ENCODE measurements at places on chromosomes 13 and 19. TPM values are rescaled to one million over a fixed set of nuclear protein-coding genes. Genes with fewer than 3 reads are reported as not detected.

ITGBL1 gene
- 0.64 TPM for total RNA-seq

GRCh38 chr19:51571599-51571998, 516 bp downstream of the ZNF175 start:
- DNase-seq: peak; percentile 9

DNA sequence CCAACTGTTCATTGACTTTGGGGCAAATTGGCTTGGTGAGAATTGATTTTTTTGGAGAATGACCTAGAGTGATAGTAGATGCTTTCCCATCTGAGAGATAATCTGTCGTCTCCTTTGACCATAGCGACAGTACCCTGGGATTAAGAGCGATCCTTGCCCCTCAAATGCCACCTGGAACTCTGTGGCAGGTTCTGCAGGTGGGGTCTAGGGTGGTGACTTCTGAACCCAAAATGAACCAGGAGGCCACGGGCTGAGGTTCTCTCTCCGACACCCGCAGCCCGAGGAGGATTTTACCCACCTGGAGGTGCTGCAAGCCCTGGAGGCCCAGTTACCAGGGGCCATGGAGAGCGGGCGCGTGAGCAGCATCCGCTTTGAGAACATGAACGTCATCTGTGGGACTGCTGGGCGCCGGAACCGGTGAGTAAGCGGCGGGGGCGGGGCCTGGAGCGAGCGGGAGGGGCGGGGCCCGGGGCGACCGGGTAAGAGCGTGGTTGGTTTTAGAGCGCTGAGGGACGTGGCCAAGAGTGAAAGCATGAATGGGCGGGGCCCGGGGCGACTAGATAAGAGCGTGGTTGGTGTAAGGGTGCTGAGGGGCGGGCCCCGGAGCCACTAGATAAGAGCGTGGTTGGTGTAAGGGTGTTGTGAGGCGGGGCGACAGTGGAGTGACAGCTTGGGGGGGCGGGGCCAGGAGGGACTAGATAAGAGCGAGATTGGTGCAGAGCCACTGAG, 8.6 kb downstream of the C19orf81 start:
- DNase-seq: peak; percentile 100

- no peak for DNase-seq
Measured at GRCh38 chr19:3368441-3368795, 2.0 kb downstream of the NFIC start.

DNA sequence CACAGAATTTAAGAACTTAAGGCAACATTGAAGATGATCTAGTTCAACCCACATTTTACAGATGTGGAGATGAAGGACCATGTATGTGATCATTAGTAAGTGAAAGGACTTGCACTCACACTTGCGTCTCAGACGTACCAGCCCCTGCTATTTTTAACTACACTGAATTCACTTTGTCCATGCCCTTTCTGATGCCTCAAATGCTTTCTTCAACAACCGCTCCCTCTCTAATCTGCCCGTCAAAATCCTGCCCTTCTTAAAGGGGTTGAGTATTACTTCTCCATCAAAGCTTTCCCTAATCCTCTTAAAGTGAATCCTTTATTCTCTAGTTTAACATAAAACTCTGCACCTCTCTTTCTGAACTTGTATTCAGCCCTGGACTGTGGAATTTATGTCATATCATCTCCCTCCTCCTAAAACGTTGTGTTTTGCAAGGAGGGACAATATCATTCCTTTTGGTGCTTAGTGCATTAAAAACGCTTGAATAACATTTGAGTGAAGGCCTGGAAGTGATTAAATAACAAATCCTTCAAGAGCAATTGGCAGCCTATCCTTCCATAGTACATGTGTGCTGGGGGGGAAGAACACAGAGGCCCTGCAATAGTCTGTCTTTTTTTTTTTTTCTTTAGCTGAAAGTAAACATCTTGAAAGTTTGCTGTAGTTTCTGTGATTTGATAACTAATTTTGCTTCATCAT, 493.3 kb downstream of the LMO7 start:
- no peak for DNase-seq

- DNase-seq: no peak
Measured at GRCh38 chr13:107808389-107808788, 406.9 kb downstream of the LIG4 start.

DNA sequence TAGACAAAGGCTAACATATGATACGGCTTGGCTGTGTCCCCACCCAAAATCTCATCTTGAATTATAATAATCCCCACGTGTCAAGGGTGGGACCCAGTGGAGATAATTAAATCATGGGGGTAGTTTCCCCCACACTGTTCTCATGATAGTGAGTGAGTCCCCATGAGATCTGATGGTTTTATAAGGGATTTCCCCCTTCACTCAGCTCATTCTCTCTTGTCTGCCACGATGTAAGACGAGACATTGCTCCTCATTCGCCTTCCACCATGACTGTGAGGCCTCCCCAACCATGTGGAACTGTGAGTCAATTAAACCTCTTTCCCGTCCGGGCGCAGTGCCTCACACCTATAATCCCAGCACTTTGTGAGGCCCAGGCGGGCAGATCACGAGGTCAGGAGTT, 143.5 kb downstream of the RXFP2 start:
- no peak for DNase-seq

CGB5 gene
- not detected for total RNA-seq

SLC46A3 gene
- total RNA-seq: 2.3 TPM

GRCh38 chr13:37878921-37879320, 9.3 kb upstream of the TRPC4 start:
- no peak for DNase-seq

SIGLEC12 gene
- total RNA-seq: not detected

GRCh38 chr13:24742977-24743376, 21.0 kb upstream of the RNF17 start:
- no peak for DNase-seq

ZSCAN5A gene
- 18.8 TPM for total RNA-seq

MTUS2 gene
- 0.11 TPM for total RNA-seq

- DNase-seq: no peak
Measured at GRCh38 chr13:50357586-50358118, 342.4 kb downstream of the KCNRG start.

DNA sequence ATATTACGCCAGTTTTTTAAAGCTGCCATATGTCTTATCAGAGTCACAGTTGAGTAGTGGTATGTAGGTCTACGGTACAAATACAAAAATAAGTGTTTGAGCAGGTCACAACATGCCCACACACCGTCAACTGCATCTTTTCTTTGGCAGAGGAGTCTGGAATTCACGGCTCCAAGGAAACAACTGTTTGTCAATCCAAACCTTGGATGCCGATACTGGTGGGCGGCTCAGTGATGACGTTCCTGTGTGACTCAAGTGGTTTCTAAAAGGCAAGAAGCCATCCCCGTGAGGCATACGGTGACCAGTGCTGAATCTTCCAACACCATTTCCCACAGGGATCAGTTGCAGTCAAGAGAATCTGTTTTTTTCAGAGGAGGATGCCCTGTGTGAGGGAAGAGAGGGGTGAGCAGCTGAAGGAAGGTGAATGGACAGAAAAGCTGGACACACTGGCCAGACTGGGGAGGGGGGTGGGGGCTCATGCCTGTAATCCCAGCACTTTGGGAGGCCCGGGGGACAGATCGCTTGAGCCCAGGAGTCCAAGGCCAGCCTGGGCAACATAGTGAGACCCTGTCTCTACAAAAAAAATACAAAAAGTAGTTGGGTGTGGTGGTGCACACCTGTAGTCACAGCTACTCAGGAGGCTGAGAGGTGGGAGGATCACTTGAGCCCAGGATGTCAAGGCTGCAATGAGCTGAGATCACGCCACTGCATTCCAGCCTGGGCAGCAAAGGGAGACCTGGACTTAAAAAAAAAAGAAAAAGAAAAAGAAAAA, 22.8 kb upstream of the CEBPG start:
- DNase-seq: no peak

DNA sequence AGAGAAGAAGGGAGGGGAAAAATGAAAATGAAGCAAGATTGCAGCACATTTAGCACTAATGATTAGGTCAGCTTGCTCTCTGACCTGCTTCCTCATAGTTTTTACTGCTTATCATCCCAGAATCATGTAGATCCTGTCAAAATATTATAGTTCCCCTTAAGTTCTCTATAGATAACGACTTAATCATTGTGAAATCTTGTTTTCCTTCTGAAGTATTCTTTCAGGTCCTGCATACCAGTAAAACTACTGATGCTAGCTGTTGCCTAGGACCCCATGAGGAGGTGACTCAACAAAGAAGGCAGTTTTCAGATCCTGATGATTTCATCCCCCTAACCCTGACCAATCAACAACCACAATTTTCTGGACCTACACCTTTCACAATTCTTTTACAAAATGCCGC, 1131.7 kb downstream of the SLITRK5 start:
- no peak for DNase-seq

DNA sequence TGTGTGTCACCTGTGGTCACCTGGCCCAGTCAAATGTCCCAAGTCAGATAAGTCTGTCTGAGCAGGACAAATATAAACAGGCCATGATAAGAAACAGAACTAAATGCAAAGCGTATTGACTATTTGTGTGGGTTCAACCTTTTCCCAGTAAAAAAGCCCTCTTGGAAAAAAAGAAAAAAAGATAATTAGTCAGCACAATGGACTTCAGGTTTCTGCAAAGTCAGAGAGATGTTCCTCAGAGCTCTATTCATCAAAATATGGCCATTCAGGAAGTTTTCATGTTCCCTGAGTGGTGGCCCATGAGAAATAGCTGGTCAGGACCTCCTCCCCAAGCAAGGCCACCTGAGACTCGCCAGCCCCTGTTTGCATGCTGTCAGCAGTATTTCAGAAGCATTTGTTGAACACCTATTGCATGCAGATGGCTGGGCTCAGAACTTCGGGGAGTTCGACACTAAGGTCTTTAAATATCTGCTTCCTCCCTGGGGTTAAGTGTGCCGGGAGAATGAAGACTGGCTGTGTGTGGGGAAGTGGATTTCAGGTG, 2.7 kb downstream of the FFAR3 start:
- no peak for DNase-seq

ZNF540 gene
- total RNA-seq: 0.24 TPM

GRCh38 chr13:19059016-19059780, 122.4 kb downstream of the TUBA3C start:
- DNase-seq: no peak

DNA sequence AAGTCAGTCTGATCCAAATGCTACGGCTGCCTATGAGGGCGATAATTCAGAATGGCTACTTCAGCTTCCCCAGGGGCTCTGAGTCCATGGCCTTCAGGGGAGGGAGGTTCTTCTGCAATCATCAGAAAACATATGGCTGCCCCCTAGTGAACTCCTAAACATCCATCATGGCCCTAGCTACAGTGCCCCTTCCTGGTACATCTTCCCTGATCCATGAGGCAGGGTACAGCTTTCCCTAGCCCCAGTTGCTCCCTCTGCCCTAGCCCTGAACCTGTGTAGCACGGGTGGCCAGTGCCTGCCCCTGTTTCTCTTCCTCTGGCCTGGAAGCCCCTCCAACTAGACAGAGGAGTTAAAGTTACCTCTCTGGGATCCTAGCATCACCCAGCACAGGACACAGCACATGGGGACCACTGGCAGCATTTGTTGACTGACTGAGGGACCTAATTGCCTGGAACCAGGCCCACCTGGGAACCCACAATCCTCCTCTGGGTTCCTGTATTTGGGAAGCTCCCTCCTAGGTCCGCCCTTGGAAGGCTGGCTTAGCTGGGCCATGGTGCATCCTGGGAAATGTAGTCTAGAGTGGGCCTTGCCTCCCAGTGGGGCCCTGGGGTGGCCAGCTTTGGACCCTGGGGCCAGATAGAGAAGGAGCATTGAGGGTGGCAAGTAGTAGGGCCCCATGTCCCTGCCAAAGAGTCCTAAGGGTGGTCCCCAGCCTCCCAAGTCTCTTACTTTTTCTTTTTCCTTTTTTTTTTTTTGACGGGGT, 17.7 kb upstream of the SEMA6B start:
- DNase-seq: no peak

DNA sequence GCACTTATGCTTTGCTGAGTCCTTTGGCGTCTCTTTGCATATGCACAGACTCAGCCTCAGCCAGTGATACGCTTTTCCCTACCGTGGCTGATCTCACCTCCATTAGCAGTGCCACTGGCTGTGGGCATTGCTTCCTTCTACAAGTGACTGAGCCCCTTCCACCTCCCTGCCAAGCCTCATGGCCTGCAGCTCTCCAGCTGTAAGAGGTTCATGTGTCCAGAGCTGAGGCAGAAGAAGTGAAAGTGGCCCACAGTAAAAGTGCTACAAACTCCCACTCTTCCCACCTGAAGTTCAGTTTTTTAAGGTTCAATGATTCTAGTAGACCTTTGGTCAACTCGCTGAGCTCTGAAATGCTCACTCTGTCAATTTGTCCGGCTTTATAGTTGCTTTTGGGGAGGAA, 44.7 kb downstream of the SMARCA4 start:
- DNase-seq: no peak

PTGIR gene
- total RNA-seq: 0.46 TPM

GRCh38 chr13:59119475-59119874, 1044.3 kb downstream of the DIAPH3 start:
- DNase-seq: peak; percentile 41

GRCh38 chr13:23739596-23739995, 149.6 kb downstream of the MIPEP start:
- DNase-seq: no peak

DNA sequence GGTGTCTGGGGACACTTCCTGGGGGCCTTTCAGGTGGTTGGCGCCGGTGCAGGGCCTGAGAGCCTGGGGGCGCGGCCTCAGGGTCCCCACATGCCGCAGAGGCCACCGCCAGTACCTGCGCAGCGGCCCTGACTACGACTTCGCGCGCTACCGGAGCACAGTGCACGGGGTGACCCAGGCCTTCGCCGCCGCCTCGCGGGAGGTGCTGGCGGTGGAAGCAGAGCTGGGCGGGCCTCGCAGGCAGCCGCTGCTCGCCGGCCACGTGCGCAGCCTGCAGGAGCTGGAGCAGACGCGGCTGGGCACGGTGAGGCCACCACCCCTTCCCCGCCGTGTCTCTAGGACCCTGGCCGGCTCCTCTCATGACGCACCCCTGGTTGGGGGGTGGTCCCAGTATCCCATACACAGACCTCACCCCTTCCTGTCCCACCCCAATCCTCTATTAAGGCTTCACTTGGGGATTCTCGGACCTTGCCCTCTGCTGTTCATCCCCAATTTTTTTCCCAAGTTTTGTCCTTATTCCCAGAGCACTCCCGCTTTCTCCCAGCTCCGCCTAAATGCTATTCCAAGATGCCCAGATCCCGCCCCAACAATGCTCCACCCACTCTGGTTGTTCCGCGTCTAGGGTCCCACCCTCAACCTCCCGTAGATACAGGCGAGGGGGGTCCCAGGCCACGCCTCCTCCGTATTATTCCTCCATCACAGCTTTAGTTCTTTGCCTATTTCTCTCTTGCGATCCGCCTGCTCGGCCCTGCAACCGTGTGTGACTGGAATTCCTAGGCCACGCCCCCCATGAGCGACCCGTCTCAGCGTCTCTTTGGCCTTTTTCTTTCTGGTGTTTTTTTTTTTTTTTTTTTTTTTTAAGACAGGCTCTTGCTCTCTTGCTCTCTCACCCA, 1.0 kb downstream of the REX1BD start:
- peak; percentile 93 for DNase-seq

TMEM238 gene
- 0.69 TPM for total RNA-seq

ZNF726 gene
- 0.80 TPM for total RNA-seq

Measured in A673 (cell line).